ENCODE measurements at places on chromosomes 5 and 9.

DNA sequence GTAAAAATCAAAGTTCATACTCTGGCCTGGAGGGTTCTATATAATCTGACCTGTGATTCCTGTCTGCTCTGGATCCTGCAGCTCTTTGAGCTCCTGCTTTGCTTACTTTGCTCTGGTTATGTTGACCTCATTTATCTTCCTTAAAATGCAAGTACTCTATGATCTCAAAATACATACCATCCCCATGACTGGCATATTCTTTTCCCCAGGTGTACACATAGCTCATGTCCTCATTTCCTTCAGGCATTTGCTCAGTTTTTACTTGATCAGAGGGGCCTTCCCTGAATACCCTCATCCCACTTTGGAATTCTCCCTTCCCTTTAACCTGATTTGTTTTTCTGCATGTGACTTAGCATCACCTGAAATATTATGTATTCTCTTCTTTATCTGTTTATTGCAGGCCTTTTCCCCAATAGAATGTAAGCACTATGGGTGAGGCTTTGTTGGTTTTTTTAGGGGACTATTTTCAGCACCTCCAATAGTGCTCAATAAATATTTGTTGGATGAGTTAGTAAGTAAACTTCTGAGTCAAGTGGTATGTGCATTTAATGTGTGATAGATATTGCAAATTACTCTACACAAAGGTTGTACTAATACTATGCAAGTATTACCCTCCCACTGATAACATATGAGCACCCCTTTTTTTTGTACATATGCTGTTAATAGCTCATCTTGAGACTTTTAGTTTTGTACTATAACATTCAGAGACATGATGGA lies 211.5 kb downstream of the NMUR2 start:
- H3K27me3 ChIP-seq = no peaks in the 10 kb centered on the region
- H3K27ac ChIP-seq = no peak overlapping the region
- H3K36me3 ChIP-seq = no peaks in the 10 kb centered on the region
- H3K4me3 ChIP-seq = no peak overlapping the region
- H3K4me1 ChIP-seq = no peaks in the 10 kb centered on the region
- no peak for DNase-seq

DNA sequence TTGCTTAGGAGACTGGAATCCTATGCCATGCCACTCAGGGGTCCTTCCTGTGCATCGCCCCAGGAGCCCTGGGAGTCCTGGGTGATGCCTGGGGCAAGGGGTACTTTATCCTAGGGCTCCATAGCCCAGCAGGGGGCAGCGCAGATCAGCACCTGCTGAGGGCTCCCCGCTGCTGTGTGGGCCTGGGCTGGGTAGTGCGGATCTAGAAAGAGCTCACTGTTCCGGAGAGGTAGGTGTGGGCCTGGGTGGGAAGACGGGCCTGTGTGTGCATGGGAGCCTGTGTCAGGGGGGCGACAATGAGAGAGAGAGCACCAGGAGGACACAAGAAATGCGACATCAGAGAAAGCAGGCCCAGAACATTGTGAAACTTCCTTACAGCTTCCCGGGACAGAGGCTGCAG lies 11.4 kb upstream of the DAB2IP start:
- peak; percentile 63 for DNase-seq
- no peak overlapping the region for H3K4me3 ChIP-seq
- no peaks in the 10 kb centered on the region for H3K36me3 ChIP-seq
- peaks cover 3% of the 10 kb centered on the region for H3K4me1 ChIP-seq
- H3K27me3 ChIP-seq = peaks cover 8% of the 10 kb centered on the region

DNA sequence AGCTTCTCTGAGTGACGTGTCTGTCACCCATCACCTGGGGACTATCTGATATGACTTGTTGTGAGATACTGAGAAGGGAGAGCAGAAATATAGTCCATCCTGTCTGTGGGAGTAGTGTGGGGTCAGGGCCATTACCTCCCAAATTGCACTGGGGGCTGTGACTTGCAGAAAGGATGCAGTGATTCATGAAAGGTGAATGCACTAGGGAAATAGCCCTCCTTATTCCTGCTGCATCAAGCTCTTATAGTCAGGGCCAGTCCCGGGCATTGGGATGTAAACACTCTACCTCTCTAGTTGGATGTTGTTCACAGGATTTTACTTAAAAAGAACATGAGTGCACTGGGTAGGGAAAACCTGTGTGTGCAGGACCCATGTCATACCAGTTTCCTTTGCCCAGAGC lies 124.8 kb downstream of the STK32A start:
- H3K27ac ChIP-seq = no peak overlapping the region
- H3K27me3 ChIP-seq = no peaks in the 10 kb centered on the region

GRCh38 chr5:36722900-36723299 lies 116.5 kb downstream of the SLC1A3 start:
- H3K27ac ChIP-seq = peak overlapping the region; percentile 39
- H3K27me3 ChIP-seq = no peaks in the 10 kb centered on the region
- H3K36me3 ChIP-seq = peaks cover 5% of the 10 kb centered on the region
- peaks cover 26% of the 10 kb centered on the region for H3K4me1 ChIP-seq
- no peak for DNase-seq
- peak overlapping the region; percentile 3 for H3K4me3 ChIP-seq

- no peak for DNase-seq
- peaks cover 4% of the 10 kb centered on the region for H3K27me3 ChIP-seq
- no peaks in the 10 kb centered on the region for H3K36me3 ChIP-seq
Observed at GRCh38 chr5:14342306-14342705, 199.2 kb downstream of the TRIO start.

GRCh38 chr5:119347991-119348390 lies 7.8 kb upstream of the TNFAIP8 start:
- no peaks in the 10 kb centered on the region for H3K27me3 ChIP-seq
- H3K4me3 ChIP-seq = no peak overlapping the region
- H3K36me3 ChIP-seq = peaks cover 51% of the 10 kb centered on the region
- no peak for DNase-seq
- peaks cover 69% of the 10 kb centered on the region for H3K4me1 ChIP-seq

GRCh38 chr5:10827571-10827970 lies 66.5 kb upstream of the DAP start:
- H3K36me3 ChIP-seq = no peaks in the 10 kb centered on the region
- peaks cover 6% of the 10 kb centered on the region for H3K27me3 ChIP-seq
- H3K27ac ChIP-seq = no peak overlapping the region
